GOT3 (cell line): ENCODE measurements at places on chromosomes 1 and 21.

DNA sequence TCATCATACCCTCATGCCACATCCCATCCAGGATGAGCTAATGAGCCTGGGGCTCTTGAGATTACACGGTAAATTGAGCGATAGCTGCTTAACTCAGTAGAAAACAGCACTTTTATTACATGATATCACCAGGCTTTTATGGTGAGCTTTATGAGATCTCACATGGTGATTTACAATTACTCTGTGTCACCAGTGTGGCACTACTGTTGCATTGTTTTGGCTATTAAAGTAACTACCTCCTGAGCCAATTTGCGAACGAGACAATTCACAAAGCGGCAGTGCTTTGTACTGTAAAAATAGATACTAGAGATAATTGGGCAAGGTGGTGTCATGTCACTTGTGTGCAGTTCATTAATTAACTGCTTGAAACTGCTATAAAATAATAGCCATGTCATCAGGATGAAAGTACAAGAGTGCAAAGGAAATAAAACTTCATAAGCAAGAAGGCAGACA lies 767.7 kb upstream of the ADGRL2 start:
- DNase-seq = no peak

DNA sequence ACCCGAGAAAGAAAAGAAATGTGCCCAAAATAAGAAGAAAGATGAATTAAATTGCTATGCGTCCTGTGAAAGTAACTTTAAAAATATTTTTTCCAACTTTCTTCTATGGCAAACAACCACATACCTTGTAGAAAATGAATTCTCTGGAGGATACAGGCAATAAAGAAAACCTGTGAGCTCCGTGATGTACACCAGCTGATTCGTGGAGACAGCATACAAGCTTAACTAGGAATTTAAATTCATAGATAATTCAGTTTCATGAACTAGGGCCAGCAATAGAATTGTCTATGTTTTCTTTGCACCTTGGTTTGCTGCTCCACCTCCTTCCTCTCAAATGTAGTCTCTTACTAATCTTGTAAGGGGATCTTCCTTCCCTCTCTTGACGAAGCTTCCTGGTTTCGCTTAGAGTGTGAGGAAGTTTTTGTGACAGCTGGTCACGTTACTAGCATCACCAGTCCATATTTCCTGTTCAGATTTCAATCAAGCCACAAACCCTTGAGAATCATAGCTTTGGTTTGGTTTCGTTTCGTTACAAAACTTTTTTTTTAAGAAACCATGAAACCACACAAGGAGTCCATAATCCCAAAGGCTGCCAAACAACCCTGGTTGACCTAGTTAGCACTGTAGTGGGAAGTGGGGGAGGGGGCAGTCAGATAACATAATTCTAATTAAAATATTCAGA lies 35.8 kb downstream of the GREM2 start:
- no peak for DNase-seq

DNA sequence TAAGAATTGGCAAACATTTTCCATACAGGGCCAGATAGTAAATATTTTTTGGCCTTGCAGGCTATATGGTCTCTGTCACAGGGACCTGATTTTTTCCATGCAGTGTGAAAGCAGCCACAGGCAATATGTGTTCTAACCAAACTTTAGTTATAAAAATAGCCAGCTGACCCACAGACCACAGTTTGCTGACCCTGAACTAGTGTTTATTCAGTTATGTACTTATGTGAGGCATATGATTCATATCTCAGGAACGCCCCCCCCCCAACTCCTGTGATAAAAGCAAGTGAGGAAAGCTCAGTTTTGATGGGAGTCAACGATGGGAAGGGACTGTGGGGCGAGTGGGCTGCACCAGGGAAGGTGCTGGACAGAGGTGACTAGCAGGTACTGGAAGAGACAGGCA lies 80.1 kb downstream of the HMGB4 start:
- DNase-seq = no peak

DNA sequence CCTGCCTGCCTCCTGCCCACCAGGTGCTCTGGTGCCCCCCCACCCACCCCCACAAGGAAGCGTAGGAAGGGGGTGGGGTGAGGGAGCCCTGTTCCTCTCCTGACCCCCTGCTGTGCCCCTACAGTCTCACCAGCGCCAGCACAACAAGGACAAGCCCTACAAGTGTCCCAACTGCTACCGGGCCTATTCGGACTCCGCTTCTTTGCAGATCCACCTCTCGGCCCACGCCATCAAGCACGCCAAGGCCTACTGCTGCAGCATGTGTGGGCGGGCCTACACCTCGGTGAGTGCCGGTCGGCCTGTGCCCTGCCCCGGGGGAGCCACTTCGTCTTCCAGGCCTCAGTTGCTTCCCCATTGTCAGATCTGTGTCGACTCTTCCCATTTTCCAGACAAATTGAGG lies 25.9 kb downstream of the A3GALT2 start:
- DNase-seq = no peak

- no peak for DNase-seq
Measured at GRCh38 chr21:29888437-29888836, 51.4 kb downstream of the GRIK1 start.
